ENCODE measurements at places on chromosomes 7 and 10.

DNA sequence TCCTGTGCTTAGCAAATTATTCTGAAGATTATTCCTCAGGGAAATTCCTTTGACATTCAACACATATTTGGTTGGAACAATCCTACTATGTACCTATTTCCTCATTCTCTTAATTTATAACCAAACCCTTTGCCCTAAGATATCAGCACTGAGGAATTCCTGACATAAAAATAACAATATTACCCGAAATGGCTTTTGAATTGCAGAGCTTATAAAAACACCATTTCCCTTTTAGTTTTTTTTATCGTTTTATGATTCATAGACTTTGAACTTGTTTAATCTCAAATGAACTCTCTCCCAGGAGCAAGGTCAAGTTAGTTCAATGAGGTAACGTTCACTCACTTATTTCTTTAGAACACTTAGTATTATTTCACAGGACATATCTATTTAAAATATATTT, 7.7 kb upstream of the ABCB1 start:
- DNase-seq = no peak

- no peak for DNase-seq
Observed at GRCh38 chr7:92547579-92547978, 19.0 kb downstream of the RBM48 start.

- no peak for DNase-seq
Observed at GRCh38 chr7:25643286-25643685, 415.0 kb upstream of the NPVF start.

GRCh38 chr7:155820788-155821187, 8.5 kb upstream of the SHH start:
- DNase-seq = no peak

GRCh38 chr10:98254234-98254974, 13.6 kb downstream of the LOXL4 start:
- DNase-seq = no peak

DNA sequence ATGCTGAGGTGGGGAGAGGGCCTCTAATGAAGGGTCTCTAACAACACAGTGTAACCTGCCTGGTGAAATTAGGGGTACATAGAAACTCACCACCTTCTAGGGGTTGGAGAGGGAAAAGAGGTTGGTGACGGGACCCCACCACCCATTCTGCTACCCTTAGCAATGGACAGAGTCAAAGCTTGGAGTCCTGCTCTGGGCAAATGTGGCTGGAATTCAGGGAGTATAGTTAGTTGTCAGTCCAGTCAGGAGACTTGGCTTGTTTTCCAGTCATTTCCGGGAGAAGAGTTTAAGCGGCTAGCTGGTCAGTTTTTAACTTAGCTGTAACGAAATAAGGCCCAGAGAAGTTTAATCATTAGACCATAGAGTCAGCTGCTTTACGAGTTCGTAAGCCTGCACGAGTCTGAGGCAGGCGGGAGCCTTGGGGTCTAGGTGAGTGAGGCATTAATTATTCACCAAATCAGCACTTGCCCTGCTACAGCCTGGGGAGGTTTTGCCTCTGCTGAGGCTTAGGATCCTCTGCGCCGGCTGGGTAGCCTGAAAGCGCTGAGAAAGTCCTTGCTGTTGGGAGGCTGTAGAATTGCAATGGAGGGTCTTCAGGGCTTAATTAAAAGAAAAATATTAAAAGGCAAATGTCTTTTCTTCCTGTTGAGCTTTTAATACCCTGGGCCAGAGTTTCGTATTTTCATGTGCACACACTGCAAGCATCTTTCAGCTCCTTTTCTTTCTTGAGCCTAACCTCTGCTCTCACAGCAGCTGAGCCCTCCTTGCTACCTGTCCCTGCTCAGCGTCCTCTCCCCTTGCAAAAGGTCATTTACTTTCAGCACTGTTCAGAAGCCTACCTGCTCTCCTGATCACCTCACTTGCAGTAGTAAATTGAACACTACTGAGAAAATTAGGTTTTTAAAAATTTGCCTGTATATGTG, 1.5 kb upstream of the LAMB1 start:
- DNase-seq = no peak

GRCh38 chr10:6108631-6109443, 20.0 kb downstream of the RBM17 start:
- DNase-seq = no peak

Data from activated CD8-positive, alpha-beta memory T cell treated with anti-CD3 and anti-CD28 coated beads for 1 hour (primary cell).